ENCODE measurements at places on chromosomes 16 and 17.

GRCh38 chr17:73272906-73273218 lies 11.2 kb upstream of the CPSF4L start:
- DNase-seq, result no peak

DNA sequence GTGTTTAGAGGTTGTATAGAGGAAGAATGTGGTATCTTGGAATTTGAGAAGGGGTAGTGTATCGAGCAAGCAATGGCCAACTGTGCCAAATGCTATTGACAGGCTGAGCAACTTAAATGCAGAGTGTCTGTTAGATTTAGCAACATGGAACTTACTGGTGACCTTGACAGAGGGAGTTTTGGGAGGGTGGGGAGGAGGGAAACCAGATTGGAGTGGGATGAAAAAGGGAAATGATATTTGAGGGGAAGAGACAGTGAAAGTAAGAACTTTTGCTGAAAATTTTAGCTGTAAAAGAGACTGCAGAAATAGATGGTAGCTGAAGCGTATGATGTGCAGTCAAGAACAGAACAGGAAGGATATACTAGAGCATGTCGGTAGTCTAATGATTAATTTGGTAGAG lies 1.1 kb downstream of the LRRC36 start:
- DNase-seq, result no peak

DNA sequence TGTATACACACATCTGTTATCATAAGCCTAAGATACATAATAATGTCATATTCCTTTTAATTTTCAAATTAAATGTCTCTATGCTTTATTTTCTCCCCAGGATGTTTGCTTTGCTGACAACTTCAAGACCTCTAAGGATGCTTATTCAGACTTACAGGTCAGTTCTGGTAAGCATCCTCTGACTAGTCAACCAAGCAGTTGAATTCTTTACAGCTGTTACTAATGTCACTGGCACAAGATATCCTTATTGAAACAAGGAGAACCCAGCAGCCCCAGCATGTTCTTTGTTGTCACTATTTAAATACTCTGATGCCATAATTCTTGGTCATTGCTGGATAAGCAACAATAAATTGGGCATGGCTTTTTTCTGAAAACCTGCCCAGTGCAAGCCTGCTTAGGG lies 232.3 kb upstream of the PMFBP1 start:
- no peak for DNase-seq

DNA sequence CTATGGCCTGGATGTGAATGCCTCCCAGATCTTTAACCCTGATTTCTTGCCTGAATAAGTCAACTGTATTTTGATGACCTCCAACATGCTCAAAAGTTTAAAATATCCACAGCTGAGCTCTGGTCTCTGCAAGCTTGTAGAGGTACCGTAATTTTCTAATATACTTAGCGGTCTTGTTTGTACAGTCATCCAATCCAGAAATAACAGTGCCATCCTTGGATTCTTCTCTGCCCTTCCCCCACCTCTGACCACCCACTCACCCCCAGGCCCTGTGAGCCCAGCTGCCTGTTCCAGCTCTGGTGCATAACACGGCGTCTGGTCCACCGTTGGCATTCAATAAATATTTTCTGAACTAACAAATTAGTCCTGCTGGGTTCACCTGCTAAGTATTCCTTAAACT lies 113.1 kb downstream of the SDK2 start:
- DNase-seq, result no peak

- no peak for DNase-seq
Observed at GRCh38 chr17:72476575-72476986, 355.8 kb downstream of the SOX9 start.

- no peak for DNase-seq
Observed at GRCh38 chr17:2067048-2067561, 12.2 kb downstream of the HIC1 start.

- no peak for DNase-seq
Observed at GRCh38 chr16:64440005-64440404, 681.9 kb downstream of the CDH11 start.

GRCh38 chr17:2903193-2903974 lies 107.1 kb downstream of the RAP1GAP2 start:
- no peak for DNase-seq

DNA sequence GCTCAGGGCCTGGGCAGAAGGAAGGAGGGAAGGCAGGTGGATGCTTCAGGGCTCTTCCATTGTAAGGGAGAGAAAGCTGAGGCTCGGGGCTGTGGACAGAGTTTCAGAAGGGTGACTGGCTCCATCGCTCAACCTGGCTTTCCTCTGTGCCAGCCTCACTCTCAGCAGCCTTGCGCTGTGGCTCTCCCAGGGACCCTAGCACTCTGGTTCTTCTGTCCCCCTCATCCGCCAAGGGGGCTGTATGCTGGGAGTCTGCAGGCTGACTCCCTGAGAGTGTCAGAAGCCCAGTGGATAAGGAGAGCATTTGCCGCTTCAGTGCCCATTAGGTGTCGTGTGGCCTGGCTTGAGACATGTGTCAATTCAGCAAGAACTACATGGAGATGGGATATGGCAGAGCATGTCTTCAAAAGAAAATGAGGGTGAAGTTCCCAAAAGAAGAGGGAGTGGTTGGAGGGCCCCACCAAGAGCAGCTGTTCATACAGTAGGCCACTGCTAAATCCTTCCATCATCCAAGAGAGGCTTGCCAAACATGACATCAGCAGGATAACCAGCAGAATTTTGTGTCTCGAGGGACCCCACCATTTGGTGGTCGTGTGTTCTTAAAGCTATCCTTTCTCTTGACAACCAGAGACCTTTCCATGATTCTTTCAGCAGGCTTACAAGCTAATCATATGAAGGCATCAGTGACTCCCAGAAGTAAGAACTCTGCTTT lies 148.2 kb downstream of the IRX5 start:
- DNase-seq, result no peak

GRCh38 chr17:41484920-41485904 lies 4.3 kb upstream of the KRT35 start:
- no peak for DNase-seq

DNA sequence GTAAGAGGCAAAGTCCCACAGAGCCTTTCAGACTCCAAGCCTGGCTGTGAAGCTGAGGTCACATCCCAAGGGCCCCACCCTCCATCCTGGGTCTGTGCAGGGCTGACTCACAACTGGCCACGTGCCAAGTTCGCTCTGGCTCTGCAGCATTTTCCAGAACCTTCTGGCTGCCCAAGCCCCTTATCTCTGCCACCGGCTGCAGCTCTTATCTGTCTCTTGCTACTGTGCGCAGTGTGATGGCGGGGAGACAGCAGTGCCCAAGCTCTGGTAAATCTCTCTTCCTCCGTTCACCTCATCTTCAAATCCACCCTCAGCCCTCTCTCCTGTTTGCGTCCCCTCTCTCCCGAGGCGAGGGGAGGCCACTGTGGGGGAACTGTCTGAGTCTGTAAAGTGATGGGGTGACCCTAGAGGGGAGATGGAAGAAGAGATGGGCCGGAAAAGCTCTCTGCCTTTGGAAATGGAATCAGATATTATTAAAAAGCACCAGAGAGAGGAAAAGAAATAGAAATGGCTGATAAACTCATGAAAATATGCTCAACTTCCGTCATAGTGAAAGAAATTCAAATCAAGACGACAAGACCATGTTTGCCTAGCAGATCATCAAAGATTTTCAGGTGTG lies 162.7 kb upstream of the CDC42EP4 start:
- peak; percentile 59 for DNase-seq

DNA sequence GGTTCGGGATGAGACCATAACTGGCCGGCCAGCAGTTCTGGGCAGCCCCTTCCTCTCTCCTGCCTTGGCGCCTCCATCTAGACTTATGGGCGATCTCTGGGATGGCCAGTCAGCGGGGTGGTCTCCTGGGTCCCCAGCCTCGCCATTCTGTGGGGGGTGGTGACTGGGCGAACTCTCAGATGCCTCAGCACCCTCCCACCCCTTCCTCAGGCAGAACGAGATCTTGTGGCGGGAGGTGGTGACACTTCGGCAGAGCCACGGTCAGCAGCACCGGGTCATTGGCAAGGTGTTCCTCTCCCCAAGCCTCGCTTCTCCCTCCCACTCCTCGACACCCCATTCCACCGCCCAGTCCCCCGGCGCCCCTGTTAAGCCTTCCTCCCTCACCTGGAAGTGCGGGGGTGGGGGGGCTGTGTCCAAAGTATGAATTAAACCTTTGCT lies 1.6 kb downstream of the HSF4 start:
- DNase-seq, result no peak

DNA sequence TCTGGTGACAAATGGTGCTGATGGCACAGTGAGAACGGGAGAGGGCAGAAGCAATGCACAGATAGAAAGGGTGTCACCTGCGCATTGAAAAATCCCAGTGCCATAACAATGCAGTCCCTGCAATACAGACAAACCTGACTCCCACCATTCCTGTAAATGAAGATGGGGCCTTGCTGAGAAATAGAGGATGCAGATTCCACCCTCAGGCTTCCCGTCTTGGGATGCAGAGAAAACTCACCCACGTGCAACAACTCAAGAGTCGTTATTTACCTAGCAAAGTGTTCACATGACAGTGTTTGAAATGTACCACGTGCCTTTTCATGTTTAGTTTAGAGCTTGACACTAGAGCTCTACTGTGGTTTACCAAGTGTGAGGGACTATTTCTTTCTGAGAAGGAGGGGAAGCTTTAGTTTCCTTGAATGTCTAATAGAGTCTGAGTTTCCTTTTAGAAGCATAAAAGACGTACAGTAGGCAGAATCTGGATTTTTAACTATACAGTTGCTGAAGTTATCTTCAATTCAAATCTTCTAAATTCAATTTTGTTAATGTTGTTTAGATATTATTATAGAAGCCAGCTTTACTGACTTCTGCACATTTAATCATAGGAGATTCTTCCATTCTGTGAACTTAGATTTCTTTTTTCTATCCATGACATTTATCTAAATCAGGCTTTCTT lies 35.6 kb downstream of the WWOX start:
- no peak for DNase-seq

- DNase-seq, result no peak
Observed at GRCh38 chr16:23362460-23363317, 60.6 kb downstream of the SCNN1B start.

DNA sequence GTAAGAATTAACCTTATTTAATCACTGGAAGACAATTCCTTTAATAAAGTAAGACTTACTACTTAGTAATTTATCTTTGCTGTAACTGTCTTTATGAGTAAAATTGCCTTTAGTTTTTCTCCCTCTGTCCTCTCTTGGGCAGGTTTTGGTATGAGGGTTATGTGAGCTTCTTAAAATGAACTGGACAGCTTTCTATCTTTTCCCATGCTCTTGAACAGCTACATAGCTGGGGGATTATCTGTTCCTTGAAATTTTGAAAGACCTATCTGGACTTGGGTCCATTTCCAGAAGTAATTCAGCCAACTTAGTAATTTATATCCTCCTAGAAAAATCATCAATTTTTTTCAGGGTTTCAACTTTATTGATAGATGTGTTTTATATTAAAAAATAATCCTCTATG lies 3.6 kb upstream of the MYH1 start:
- DNase-seq, result no peak

DNA sequence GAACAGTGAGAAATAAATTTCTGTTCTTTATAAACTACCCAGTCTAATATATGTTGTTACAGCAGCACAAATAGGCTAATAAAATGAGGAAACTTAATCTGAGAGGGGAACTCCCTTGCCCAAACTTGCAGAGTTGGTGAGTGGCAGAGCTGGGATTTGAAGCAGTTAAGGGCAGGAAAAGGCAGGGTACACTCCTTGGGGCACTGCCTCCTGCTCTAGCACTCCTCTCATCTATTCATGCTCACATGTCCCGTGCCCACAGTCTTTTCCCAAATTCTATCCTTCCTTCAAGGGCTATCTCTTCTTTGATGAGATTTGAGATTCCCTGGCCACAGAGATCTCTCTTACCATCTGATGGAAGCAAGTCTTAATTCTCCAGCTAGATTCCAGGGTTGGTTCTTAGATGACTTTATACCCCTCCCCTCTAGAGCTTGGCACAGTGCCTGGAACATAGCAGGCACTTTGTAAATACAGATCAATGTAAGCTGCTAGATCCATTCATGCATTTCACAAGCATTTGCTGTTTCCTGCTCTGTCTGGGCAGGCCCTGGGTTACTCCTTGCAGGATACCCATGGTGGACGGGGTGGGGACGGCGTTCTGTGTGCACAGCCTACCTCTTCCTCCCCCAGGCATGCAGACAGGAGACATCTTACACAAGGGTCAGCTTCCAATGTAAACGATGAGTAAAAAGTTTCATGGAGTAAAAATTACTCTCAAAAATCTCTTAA lies 39.2 kb upstream of the ABCC12 start:
- DNase-seq, result peak; percentile 78

- DNase-seq, result no peak
Observed at GRCh38 chr16:27969574-27969973, 93.9 kb downstream of the GSG1L start.
